Caco-2 (cell line): ENCODE measurements at places on chromosomes 3 and 15. TPM values are rescaled to one million over a fixed set of nuclear protein-coding genes. Genes with fewer than 3 reads are reported as not detected.

GRCh38 chr3:66165660-66166059 lies 55.1 kb upstream of the SLC25A26 start:
- H3K4me3 ChIP-seq, result no peak overlapping the region
- no peaks in the 10 kb centered on the region for H3K27me3 ChIP-seq
- DNase-seq, result no peak
- H3K36me3 ChIP-seq, result no peaks in the 10 kb centered on the region

Gene EIF5A2
- total RNA-seq, result 16.1 and 16.6 TPM in 2 replicates

Gene RBPMS2
- 8.7 and 9.3 TPM in 2 replicates for total RNA-seq

- no peak overlapping the region for H3K4me3 ChIP-seq
- no peaks in the 10 kb centered on the region for H3K4me1 ChIP-seq
- DNase-seq, result no peak
- no peaks in the 10 kb centered on the region for H3K36me3 ChIP-seq
These were observed 130.4 kb downstream of the PPM1L start for GRCh38 chr3:160886421-160886820.

DNA sequence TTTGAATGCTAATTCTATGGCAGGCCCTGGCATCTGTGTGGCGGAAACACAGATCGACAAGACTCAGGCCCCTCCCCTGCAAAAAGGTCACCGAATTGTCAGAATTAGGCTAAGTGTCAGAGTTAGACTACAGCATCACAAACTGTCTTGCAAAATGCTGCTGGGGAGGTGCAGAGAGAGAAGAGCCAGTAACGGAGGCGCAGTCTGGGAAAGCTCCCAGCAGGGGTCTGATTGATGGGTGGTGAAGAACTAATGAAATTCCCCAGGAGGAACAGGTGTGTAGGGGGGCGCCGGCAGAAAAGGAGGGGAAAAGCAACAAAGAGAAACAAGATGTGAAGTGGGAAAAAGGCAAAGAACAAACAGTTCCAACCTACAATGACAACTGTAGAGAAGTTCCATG lies 72.7 kb upstream of the TAMM41 start:
- H3K4me3 ChIP-seq, result no peak overlapping the region
- DNase-seq, result no peak
- H3K27ac ChIP-seq, result no peak overlapping the region
- no peaks in the 10 kb centered on the region for H3K4me1 ChIP-seq
- no peaks in the 10 kb centered on the region; the same call in 1 of the 2 replicates for H3K27me3 ChIP-seq

DNA sequence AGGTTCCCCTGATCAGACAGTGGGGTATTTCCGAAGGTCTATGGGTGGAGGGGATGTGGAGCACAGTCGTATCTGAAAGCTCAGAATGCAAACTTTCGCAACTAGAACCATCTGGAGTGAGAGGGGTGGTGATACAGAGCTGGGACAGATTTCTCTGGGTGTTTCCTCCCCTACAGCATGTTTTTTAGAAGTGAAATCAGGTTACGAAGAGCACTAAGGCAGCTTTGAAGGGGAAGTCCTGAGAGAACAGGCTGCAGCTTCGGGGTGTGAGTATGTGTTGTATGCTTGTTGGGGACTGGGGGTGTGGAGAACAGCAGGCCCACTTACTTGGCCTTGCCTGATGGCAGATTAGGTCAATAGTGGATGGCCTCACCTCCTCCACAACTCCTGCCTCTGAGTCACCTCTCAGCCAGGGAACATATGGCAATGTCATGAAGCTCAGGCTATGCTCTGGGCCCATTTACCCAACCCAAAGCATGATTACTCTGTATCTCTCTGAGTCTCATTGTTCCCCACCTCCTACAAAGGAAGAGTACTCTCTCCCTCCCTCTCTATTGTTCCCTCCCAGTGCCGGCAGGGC lies 107.2 kb upstream of the RASGRP1 start:
- H3K36me3 ChIP-seq, result no peaks in the 10 kb centered on the region
- no peaks in the 10 kb centered on the region for H3K27me3 ChIP-seq
- H3K4me1 ChIP-seq, result no peaks in the 10 kb centered on the region
- no peak for DNase-seq
- H3K4me3 ChIP-seq, result no peak overlapping the region

DNA sequence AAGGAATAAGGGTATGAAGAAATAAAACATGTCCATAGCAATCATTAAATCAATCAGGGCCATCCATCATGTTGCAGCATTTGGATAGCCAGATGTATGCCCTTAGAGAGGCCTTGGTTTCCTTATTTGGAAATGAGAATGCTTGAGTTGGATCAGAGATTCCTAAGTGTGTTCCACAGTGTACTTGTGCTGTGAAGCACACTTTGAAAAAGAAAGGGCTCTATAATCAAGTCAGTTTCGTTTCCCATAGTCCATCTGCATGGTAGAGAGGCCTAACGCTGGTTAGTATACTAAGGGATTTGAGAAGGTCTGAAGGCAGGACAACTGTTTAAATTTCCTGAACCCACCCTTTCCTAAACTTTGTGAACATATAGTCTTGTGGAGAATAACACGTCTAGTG lies 30.9 kb downstream of the RBMS3 start:
- no peak overlapping the region for H3K27ac ChIP-seq
- DNase-seq, result no peak
- no peaks in the 10 kb centered on the region for H3K36me3 ChIP-seq
- H3K4me3 ChIP-seq, result no peak overlapping the region
- H3K4me1 ChIP-seq, result no peaks in the 10 kb centered on the region
- no peaks in the 10 kb centered on the region for H3K27me3 ChIP-seq

Gene TJP1
- total RNA-seq, result 179 and 181 TPM in 2 replicates

DNA sequence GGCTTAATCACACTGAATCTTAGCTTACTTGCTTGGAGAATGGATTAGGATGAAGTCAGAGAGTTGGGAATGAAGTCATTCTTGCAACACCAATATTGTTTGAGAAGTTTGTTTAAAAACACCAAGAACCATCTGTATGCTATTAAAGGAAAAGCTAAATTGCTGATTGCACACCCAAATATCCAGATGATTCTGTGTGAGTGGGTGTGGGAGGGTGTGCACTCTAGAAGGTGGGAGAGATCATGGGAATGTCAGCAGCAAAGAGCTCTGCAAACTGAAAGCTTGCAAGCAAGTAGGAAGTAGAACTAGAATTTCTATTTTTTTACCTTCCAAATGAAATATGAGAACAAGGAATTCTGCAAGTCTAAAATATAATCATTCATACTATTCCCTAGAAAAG lies 364.9 kb downstream of the NR2F2 start:
- H3K36me3 ChIP-seq, result no peaks in the 10 kb centered on the region
- no peak for DNase-seq
- H3K4me3 ChIP-seq, result no peak overlapping the region
- no peaks in the 10 kb centered on the region for H3K27me3 ChIP-seq
- H3K27ac ChIP-seq, result no peak overlapping the region
- peaks cover 22% of the 10 kb centered on the region for H3K4me1 ChIP-seq

Gene GPR87
- total RNA-seq, result 0.18 and 0.28 TPM in 2 replicates

DNA sequence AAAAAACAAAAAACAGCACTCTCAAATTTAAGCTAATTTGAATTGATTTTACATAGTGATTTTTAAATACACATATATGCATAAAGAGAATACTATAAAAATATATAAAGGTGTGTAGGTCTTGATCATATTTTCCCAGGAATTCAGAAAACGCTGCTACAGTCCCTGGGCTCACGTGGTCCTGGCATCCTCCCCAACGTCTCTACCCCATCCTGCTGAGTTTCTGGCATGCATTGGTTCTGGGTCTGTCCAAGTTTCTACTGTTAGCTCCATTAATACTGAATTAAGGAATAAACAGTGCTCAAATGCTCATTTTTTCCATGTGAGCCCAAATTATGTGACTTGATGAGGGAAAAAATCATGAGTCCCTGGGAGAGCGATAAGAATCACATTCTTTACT lies 32.7 kb upstream of the LAMP3 start:
- no peaks in the 10 kb centered on the region for H3K27me3 ChIP-seq
- H3K4me1 ChIP-seq, result no peaks in the 10 kb centered on the region
- no peaks in the 10 kb centered on the region for H3K36me3 ChIP-seq
- no peak for DNase-seq
- no peak overlapping the region for H3K27ac ChIP-seq
- H3K4me3 ChIP-seq, result no peak overlapping the region

Gene FURIN
- total RNA-seq, result 41.5 and 43.0 TPM in 2 replicates

GRCh38 chr3:131338948-131339640 lies 42.5 kb upstream of the NUDT16 start:
- DNase-seq, result no peak
- H3K36me3 ChIP-seq, result no peaks in the 10 kb centered on the region
- no peaks in the 10 kb centered on the region for H3K4me1 ChIP-seq
- H3K4me3 ChIP-seq, result no peak overlapping the region
- H3K27me3 ChIP-seq, result peaks cover 2% of the 10 kb centered on the region; the same call in 1 of the 2 replicates

- peaks cover 36% of the 10 kb centered on the region for H3K4me1 ChIP-seq
- peak overlapping the region; percentile 25 for H3K4me3 ChIP-seq
- no peaks in the 10 kb centered on the region for H3K27me3 ChIP-seq
- peak overlapping the region; percentile 74 for H3K27ac ChIP-seq
- H3K36me3 ChIP-seq, result no peaks in the 10 kb centered on the region
These were observed 153.8 kb downstream of the PGPEP1L start for GRCh38 chr15:98853617-98854420.

DNA sequence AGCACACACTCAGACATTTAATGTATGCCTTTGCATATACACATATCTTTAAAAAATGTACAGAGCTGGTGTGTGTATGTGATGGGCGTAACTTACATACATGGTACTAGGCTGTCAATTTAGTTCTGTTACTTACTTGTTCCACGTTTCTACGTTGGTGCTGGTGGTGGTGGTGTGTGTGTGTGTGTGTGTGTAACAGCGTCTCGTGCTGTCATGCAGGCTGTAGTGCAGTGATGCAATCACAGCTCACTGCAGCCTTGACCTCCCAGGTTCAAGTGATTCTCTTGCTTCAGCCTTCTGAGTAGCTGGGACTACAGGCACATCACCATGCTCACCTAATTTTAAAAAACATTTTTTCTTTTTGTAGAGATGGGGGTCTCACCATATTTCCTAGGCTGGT lies 64.2 kb downstream of the ISG20 start:
- H3K4me1 ChIP-seq, result no peaks in the 10 kb centered on the region
- H3K36me3 ChIP-seq, result no peaks in the 10 kb centered on the region
- no peak for DNase-seq
- no peaks in the 10 kb centered on the region for H3K27me3 ChIP-seq

GRCh38 chr15:90572893-90573292 lies 43.2 kb downstream of the CRTC3 start:
- no peaks in the 10 kb centered on the region for H3K4me1 ChIP-seq
- H3K36me3 ChIP-seq, result no peaks in the 10 kb centered on the region
- H3K27me3 ChIP-seq, result no peaks in the 10 kb centered on the region
- DNase-seq, result no peak
- no peak overlapping the region for H3K27ac ChIP-seq
- no peak overlapping the region for H3K4me3 ChIP-seq

GRCh38 chr3:10836676-10837075 lies 20.6 kb downstream of the SLC6A11 start:
- DNase-seq, result no peak
- no peaks in the 10 kb centered on the region for H3K27me3 ChIP-seq
- no peaks in the 10 kb centered on the region for H3K36me3 ChIP-seq
- H3K4me3 ChIP-seq, result no peak overlapping the region

Gene CAPN3
- 0.66 and 1.3 TPM in 2 replicates for total RNA-seq

- H3K4me3 ChIP-seq, result no peak overlapping the region
- H3K36me3 ChIP-seq, result no peaks in the 10 kb centered on the region
- H3K4me1 ChIP-seq, result peaks cover 39% of the 10 kb centered on the region
- no peak overlapping the region for H3K27ac ChIP-seq
- H3K27me3 ChIP-seq, result no peaks in the 10 kb centered on the region
These were observed 5.4 kb downstream of the MAPKBP1 start for GRCh38 chr15:41779662-41780157.

- H3K4me1 ChIP-seq, result peaks cover 17% of the 10 kb centered on the region
- no peak overlapping the region for H3K27ac ChIP-seq
- H3K27me3 ChIP-seq, result no peaks in the 10 kb centered on the region
- no peaks in the 10 kb centered on the region for H3K36me3 ChIP-seq
- DNase-seq, result peak; percentile 78
These were observed 90.7 kb downstream of the IGF2BP2 start for GRCh38 chr3:185733980-185734724.

DNA sequence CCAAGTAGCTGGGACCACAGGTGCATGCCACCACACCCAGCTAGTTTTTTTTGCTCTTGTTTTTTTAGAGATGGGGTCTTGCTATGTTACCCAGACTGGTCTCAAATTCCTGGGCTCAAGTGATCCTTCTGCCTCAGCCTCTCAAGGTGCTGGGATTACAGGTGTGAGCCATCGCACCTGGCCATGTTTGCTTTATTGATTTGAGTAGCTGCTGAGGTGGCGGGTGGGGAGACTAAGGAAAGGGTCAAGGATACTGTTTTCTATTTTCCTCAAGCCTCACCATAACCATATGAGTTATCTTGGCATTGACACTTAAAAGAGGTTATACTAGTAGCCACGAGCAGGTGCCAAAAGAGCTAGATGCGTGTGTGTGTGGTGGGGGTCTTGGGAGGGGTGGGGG lies 39.0 kb downstream of the CYFIP1 start:
- H3K36me3 ChIP-seq, result peaks cover 15% of the 10 kb centered on the region
- no peaks in the 10 kb centered on the region for H3K27me3 ChIP-seq
- H3K4me1 ChIP-seq, result no peaks in the 10 kb centered on the region
- no peak overlapping the region for H3K4me3 ChIP-seq
- DNase-seq, result no peak
